ENCODE measurements at places on chromosomes 6 and 20. TPM values are rescaled to one million over a fixed set of nuclear protein-coding genes. Genes with fewer than 3 reads are reported as not detected.

NCOA3 gene
- total RNA-seq, result 42.6 TPM

GRCh38 chr6:22300273-22300998 is 3.6 kb upstream of the PRL start:
- DNase-seq, result no peak

DNA sequence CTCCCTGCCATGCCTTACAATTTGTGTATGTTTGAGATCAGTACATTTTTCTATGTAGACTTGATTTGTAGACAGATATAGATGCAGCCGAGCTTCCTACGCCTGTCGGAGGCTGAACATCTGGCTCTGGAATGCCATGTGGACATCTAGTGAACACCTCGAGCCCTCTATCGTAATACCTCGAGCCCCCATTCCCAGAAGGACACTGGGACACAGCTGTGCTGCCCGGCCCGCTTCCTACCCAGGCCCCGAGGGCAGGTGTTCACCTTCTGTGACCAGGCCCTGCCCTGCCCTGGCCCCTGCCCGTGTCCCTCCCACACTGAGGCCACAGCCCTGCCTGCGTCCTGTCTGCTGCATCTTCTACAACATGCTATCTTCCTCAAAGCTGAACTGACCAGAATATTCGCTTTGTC is 12.9 kb downstream of the RPS6KA2 start:
- DNase-seq, result no peak

GRCh38 chr6:128694303-128695009 is 174.1 kb upstream of the PTPRK start:
- DNase-seq, result no peak

GRCh38 chr6:105835373-105835772 is 250.8 kb upstream of the PRDM1 start:
- no peak for DNase-seq

GRCh38 chr6:138370631-138371451 is 6.9 kb upstream of the SMIM28 start:
- no peak for DNase-seq

GRCh38 chr6:32799168-32799567 is 17.6 kb downstream of the HLA-DOB start:
- DNase-seq, result no peak

NHSL1 gene
- 10.9 TPM for total RNA-seq

DNA sequence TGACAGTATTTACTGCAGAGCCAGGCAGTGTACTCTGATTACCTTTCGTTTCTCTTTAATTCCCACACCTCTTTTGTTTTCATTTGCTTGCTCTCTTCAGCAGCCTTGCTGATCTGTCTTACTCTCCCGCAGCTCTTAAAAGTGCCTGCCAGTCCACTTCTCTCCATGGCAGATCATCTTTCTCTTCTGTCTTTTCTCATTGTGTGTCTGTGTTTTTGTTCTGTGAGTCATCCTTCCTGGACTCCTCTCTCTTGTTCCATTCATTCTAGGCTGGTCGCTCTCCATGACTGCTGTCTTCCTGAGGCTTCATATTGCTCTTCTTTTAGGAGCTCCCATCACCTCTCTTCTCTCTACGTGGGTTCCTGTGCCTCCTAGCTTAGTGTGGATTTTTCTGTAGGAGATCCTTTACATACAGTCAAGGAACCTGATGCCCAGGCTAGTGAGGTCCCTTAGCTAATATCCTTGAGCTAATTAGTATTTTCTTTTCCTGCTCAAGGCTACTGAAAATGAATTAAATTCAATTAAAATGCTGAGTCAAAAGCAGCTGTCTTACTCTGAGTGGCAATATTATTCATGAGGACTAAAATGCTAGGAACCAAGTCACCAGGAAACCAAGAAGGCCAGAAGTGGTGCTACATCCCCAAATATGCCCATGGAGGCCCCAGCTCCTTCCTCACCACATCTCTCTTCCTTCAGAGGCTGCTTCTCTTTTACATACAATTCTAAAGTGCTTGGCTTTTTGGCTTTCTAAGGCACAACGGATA is 86.1 kb downstream of the SLX4IP start:
- no peak for DNase-seq

ANKRD66 gene
- not detected for total RNA-seq

MUC21 gene
- not detected for total RNA-seq

DNA sequence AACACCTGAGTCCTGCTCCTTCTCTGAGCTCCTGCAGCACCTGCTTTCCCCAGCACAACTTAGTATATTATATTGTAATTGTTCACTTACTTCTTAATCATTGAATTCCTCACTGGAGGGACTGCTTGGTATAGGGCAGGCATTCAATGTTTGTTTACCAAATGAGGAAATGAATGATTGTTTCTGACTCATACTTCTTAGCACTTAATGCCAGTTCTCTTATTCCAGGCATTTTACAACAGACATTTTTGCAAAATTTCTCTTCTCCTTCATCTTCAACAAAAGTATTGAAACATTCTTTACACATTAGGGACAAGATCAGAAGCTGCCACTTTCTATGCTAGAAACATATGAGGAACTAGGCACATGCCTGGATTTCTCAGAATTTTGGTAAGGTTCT is 119.4 kb downstream of the TBX18 start:
- DNase-seq, result no peak
